Stimulated activated CD8-positive, alpha-beta memory T cell treated with anti-CD3 and anti-CD28 coated beads, Interleukin-15, amount 100 ng/mL, for 4 hours (primary cell): ENCODE measurements at places on chromosomes 7 and 10.

DNA sequence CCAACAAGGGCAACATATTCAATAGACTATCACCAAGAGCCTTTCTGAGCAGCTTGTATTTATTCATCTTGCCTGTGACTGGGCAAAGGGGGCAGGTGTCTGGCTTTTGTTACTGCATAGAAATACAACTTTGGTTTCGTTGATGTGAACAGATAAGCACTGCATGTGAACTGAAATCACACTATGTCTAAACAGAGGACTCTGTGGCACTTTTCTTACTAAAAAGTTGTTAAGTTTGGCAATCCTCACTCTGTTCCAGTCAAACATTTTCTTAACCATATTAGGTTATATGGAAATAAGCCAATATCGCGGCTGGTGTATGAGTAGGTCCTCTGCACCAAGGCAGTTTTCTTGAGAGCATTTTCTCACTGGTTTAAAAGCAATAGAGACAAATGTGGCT is 48.5 kb downstream of the CALD1 start:
- DNase-seq = no peak

GRCh38 chr10:120145107-120145506 is 252.6 kb downstream of the SEC23IP start:
- DNase-seq = no peak

GRCh38 chr7:67753891-67754290 is 757.3 kb downstream of the TYW1 start:
- no peak for DNase-seq

DNA sequence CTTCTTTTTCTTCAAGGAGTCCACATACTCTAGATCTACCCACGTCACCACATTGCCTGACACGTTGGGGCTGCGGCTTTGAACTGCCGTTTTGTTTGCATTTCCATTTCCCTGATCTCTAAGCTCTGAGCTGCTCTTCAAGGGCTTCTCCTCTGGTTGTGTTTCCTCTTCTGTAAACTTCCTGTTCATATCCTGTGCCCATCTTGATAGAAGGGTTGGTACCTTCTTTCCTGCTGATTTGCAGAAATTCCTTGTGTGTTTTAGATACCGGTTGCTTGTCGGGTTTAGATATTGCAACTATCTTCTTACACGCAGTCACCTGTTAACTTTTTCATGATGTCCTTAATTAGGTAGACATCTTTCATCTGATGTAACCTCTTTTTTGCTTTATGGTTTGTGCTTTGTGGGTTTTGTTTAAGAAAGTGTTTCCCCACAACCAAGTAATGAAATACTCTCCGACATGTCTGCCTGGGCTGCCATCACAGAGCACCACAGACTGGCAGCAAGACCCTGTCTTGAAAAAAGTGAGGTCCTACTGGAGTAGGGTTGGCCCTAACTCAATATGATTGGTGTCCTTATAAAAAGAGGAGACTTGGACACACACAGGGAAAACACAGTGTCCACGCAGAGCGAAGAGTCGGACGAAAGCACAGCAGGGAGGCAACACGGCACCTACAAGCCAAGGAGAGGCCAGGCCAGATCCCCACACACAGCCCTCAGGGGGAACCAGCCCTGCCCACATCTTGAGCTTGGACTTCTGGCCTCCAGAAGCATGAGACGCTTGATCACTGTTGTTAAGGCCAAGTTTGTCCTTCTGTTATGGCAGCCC is 99.1 kb upstream of the PDGFA start:
- no peak for DNase-seq

DNA sequence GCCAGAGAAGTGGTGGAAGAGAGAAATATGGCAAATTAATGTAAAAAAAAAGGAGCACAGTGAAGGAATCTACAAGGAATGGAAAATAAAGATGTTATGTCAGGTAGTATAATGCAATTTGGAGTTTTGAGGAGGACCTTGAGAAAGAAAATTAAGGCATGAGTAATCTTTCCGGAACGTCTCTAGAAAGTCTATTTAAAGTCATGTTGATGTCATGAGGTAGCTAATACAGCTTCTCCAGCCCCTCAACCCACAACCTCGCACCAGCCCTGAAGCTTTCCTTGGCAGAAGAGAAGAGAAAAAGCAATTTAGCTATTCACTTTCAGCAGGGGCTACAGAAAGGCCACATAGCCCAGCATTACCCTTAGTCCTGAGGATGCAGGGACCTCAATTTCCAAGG is 22.5 kb downstream of the TRDMT1 start:
- no peak for DNase-seq

- no peak for DNase-seq
Observed at GRCh38 chr7:138892006-138892630, 89.1 kb downstream of the KIAA1549 start.

DNA sequence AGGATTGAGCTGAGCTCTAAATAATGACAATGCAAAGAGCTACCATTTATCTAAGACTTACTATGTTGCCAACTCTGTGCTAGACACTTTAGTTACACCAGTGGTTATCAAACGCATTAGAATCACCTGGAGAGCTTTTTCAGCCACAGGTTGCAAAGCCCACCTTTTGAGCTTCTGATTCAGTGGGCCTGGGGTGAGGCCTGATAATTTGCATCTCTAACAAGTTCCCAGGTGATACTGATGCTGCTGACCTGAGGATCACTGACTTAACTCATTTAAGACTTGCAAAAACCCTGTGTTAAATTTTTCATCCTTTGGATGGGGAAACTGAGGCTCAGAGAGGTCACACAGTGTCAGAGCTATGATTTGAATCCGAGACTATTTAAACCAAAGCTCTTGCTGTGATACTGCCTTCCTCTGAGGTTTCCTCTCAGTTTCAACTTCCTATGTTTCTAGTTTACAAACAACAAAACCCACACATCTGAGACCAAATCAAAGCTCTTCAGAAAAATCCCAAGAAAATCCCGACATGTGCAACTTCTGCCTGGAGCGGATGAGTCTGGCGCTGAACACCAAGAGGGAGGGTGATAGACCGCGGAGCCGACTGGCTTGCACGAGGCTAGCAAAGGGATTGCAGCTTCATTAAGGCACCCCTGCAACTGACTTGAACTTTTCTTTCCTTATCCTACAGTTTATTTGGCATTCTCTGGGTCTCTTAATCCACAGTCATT is 124.9 kb downstream of the CYP26A1 start:
- DNase-seq = no peak

- no peak for DNase-seq
Observed at GRCh38 chr7:299169-299568, 9.2 kb downstream of the FOXL3 start.

DNA sequence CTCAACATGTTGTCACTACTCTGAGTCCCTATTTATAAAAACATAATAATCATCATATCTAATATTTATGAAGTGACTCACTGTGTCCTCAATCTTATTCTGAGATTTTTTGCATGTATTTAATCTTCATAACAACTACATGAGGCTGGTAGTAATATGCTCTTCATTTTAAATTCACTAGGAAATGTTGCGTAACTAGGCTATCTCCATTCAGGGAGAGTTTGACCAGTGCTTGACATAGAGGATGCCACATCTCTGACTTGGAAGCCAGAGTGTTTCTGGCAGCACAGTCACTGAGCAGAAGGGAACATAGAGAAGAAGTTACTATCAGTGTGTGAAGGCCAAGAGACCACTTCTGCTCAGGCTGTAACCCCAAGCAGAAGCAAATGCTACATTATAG is 88.9 kb downstream of the FAM13C start:
- no peak for DNase-seq

GRCh38 chr10:84783909-84784308 is 455.5 kb downstream of the CCSER2 start:
- no peak for DNase-seq

DNA sequence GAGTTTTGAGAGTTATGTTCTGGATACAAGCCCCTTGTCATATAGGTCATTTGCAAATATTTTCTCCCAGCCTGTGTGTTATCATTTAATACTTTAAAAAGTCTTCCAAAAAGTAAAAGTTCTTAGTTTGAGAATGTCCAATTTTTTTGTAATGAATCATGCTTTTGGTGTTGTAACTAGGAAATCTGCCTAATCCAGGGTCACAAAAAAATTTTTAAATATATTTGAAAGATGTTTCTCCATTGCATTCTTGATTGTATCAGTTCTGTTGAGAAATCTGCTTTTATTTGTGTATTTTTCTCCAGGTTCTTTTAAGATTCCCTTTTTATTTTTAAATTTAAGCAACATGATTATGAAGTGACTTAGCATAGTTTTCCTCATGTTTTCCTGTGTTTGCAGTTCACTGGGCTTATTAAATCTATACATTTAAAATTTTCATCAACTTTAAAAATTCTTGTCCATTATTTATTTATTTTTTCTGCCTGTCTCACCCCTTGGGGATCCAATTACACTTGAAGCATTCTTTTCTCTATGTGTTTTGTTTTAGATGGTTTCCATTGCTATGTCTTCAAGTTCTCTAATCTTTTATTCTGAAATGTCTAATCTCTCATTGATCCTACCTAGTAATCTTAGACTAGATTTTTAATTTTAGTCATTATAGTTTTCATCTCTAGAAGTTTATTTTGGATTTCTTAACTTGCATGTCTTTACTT is 47.0 kb downstream of the CCDC71L start:
- no peak for DNase-seq

DNA sequence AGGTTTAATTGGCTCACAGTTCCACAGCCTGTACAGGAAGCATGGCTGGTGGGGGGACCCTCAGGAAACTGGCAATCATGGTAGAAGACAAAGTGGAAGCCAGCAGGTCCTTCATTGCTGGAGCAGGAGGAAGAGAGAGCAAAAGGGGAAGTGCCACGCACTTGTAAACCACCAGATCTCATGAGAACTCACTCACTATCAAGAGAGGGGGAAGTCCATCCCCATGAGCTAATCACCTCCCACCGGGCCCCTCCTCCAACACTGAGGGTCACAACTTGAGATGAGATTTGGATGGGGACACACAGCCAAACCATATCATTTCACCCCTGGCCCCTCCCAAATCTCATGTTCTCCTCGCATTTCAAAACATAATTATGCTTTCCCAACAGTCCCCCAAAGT is 171.9 kb upstream of the CACNA2D1 start:
- DNase-seq = no peak

- DNase-seq = no peak
Observed at GRCh38 chr7:6228361-6229229, 43.8 kb downstream of the CYTH3 start.

- no peak for DNase-seq
Observed at GRCh38 chr10:4239186-4239585, 454.2 kb upstream of the KLF6 start.

DNA sequence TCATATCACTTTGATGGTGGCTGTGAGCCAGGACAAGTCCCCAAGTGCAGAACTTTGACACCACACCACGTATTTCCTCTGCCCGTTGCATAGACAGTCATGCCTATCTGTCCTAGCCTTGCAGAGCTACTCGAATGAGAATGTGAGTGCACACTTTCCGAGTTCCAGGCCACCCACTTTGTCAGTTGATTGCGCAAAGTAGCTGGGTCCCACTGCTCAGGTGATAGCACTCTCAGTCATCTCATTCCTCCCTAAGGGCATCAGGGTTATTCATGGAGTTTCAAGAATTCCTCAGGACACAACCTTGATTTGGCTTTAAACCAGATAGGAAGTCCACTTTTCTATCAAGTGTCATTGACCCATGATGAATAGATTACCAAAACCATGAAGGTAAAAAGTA is 19.3 kb downstream of the LSM5 start:
- DNase-seq = no peak

- DNase-seq = no peak
Observed at GRCh38 chr10:73253225-73253555, 746 bp upstream of the MRPS16 start.

GRCh38 chr10:34884272-34884952 is 69.3 kb upstream of the PARD3 start:
- DNase-seq = no peak

DNA sequence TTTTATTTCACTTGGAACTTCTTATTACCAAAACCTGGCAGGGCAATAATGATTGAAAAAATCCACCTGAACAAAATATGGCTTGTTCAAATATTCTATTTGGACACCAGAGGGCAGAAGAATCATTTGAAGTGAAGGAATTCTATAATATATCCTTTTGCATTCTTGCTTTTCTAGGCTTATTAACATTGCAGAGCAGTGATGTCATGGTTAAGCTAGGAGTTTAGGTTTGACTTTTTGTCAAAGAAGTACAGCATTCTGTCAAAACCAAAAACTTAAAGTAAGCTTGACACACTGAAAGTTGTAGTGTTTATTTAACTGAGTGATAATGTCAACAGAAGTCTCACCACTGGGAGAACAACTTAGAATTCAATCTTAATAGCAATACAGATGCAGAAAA is 156.0 kb downstream of the SEMA3D start:
- no peak for DNase-seq

GRCh38 chr10:29057822-29058331 is 231.0 kb upstream of the LYZL1 start:
- no peak for DNase-seq

- no peak for DNase-seq
Observed at GRCh38 chr7:48350515-48350914, 179.3 kb downstream of the ABCA13 start.

GRCh38 chr7:157547611-157548010 is 210.8 kb downstream of the DNAJB6 start:
- DNase-seq = no peak

- no peak for DNase-seq
Observed at GRCh38 chr10:99731306-99732032, 458 bp downstream of the COX15 start.

GRCh38 chr10:127923646-127924045 is 16.7 kb downstream of the PTPRE start:
- DNase-seq = no peak

DNA sequence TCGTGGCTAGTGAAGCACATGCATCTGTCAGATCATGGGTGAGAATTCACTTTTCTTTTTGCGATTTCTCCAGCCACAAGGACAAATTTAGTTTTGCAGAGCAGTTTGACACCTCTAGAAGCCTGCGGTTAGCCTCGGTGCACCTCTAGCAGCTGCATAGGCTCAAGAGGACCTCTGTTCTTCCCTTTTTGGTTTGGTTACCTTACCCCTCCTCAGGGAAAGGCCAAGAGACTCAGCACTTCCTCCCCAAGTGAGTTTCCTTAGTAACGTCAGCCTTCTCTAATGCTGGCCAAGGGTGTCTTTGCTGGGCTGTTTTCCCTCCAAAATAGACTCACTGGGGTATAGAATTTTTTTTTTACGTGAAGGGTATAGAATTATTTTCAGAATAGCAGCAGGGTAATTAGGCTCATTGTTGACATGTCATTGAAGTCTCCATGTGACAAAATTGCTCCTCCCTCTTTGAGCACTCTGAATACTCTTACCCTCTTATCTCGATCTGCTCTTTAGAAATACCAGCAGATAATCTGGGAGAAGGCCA is 97.8 kb downstream of the AUTS2 start:
- no peak for DNase-seq

DNA sequence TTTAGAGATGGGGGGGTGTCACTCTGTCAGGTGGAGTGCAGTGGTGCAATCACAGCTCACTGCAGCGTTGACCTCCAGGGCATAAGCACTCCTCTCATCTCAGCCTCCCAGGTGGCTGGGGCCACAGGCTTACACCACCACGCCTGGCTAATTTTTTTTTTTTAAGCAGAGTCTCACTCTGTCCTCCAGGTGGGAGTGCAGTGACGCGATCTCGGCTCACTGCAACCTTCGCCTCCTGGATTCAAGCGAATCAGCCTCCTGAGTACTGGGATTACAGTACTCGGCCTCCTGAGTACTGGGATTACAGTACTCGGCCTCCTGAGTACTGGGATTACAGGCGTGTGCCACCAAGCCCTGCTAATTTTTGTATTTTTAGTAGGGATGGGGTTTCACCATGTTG is 23.6 kb upstream of the PPIA start:
- DNase-seq = no peak

- no peak for DNase-seq
Observed at GRCh38 chr10:90051053-90051452, 349.7 kb downstream of the KIF20B start.

- DNase-seq = no peak
Observed at GRCh38 chr7:16428672-16429071, 7.3 kb upstream of the CRPPA start.
